ENCODE measurements at places on chromosomes 5 and 9. TPM values are rescaled to one million over a fixed set of nuclear protein-coding genes. Genes with fewer than 3 reads are reported as not detected.

Gene MYOT
- total RNA-seq = not detected

Gene RETREG1
- total RNA-seq = 62.5 TPM

- no peak overlapping the region for H3K4me3 ChIP-seq
- no peaks in the 10 kb centered on the region for H3K27me3 ChIP-seq
- no peaks in the 10 kb centered on the region for H3K36me3 ChIP-seq
- H3K27ac ChIP-seq = no peak overlapping the region
Measured at GRCh38 chr5:66945389-66946349, 250.9 kb downstream of the CD180 start.

DNA sequence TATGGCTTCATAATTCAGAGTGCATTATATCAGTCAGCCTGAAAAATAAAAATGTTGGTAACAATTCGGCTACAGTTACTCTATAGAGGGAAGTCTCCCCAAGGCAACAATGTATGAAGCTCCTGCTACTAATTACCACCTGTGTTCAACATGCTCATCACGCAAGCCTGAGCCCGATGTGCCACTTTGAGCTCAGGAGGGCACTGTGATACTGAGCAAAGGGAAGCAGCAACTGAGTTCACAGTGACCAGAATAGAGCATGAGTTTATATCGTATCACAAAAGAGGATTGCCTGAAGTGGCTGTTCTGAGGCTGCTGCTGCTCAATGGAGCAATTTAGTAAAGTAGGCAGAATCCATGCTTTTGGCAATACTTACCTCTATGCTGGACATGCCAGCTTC, 202.0 kb upstream of the HAPLN1 start:
- peaks cover 30% of the 10 kb centered on the region for H3K4me1 ChIP-seq
- no peak for DNase-seq
- H3K27me3 ChIP-seq = no peaks in the 10 kb centered on the region
- H3K4me3 ChIP-seq = no peak overlapping the region
- no peaks in the 10 kb centered on the region for H3K36me3 ChIP-seq

DNA sequence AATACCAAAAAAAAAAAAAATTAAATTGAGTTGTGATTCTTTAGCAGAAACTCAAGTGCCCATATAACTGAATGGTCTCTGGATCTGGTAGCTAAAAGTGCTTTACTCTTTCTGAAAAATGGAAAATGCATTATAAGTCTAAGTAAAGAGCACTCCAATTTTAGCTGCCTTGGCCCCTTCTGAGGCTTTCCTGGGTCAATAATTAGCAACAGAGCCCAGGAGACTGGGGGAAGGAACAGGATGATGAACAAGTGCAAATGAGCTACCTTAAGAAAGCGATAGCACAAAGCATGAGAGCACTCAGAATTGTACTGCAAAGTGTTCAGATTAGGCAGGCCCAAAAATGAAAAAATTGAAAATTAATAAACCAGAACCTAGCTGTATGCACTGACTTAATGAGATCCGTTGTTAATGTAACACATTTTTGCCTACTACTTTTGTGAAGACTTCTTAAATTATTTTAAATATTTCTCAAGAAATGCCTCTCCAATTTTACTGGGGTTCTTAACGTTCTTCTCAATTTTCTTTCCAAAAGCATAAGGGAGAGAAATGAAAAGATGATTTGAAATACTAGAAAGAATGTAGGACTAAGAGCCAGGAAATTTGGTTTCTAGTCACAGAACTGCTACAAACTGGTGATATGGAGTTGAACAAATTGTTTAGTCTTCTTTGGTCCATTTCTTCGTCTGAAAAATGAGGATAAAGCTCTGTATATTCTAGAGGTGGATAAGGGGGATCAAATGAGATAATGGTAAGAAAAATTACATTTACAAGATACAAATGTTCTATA, 566.1 kb downstream of the PDE4D start:
- no peak overlapping the region for H3K4me3 ChIP-seq
- no peaks in the 10 kb centered on the region for H3K36me3 ChIP-seq
- H3K4me1 ChIP-seq = peaks cover 9% of the 10 kb centered on the region
- H3K27me3 ChIP-seq = no peaks in the 10 kb centered on the region

DNA sequence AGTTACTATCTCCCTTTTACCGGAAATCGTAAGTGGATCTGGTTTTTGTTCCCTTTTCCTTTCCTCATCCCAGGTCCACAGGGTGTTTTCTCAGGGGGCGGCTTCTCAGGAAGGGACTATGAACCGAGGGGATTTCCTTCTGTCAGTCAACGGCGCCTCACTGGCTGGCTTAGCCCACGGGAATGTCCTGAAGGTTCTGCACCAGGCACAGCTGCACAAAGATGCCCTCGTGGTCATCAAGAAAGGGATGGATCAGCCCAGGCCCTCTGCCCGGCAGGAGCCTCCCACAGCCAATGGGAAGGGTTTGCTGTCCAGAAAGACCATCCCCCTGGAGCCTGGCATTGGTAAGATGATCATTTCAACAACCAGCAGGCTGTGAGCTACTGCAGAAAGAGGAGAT, 75.8 kb downstream of the GOLPH3 start:
- H3K4me3 ChIP-seq = no peak overlapping the region
- H3K27ac ChIP-seq = peak overlapping the region; percentile 59
- DNase-seq = no peak
- H3K4me1 ChIP-seq = peaks cover 6% of the 10 kb centered on the region
- H3K36me3 ChIP-seq = peaks cover 7% of the 10 kb centered on the region
- H3K27me3 ChIP-seq = no peaks in the 10 kb centered on the region

Measured in transverse colon (tissue), 4 donors.